ENCODE measurements at places on chromosomes 3 and 15. TPM values are rescaled to one million over a fixed set of nuclear protein-coding genes. Genes with fewer than 3 reads are reported as not detected.

Gene XYLB
- total RNA-seq = 1.4 TPM

Gene KNG1
- total RNA-seq = 1.4 TPM

Gene ACVR2B
- 10.6 TPM for total RNA-seq

Gene C3orf22
- 1.7 TPM for total RNA-seq

Gene PPP1R14D
- total RNA-seq = 1.7 TPM

Gene PDE8A
- total RNA-seq = 83.8 TPM

Gene SCAANT1
- not detected for total RNA-seq

Gene ACTC1
- 194 TPM for total RNA-seq

Gene CHRFAM7A
- 0.48 TPM for total RNA-seq

Gene HRG
- 1.9 TPM for total RNA-seq

- no peak for DNase-seq
Measured at GRCh38 chr3:188205992-188206416, 52.0 kb downstream of the LPP start.

DNA sequence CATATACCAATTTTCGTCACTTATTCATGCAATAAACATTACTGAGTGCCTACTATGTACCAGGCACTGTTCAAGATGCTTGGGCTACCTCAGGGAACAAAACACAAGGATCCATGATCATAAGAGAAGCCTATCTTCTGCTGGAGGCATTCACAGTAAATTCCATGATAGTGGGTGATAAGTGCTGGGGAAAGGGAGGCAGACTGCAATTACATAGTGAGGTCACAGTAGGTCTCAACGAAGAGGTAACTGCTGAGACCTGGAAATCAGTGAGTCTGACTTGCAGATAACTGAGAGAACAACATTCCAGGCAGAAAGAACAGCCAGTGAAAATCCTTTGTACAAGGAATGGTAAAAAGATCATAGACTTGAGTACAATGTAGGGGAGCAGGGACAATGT is 33.6 kb downstream of the RAF1 start:
- no peak for DNase-seq

DNA sequence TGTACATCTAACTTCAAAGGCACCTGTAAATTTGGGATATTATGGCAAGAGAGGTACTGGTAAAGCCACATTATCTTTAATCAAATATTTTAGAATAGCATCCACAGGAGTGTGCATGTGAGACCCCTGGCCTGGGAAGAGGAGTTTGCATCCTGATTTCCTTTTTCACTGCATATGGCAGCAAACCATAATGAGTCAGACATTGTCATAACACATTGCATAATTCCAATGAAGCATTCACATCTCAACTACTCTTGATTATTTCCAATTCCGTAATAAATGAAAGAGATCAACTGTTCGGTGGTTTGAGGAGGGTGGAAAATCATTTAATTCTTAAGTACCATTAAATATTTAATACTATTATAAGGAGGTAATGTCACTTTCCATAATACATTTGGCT is 215.0 kb downstream of the MECOM start:
- no peak for DNase-seq

GRCh38 chr3:23052620-23053019 is 150.5 kb upstream of the UBE2E2 start:
- no peak for DNase-seq

- DNase-seq = no peak
Measured at GRCh38 chr3:36846406-36846805, 82.1 kb upstream of the DCLK3 start.

GRCh38 chr3:177679568-177680471 is 482.5 kb upstream of the TBL1XR1 start:
- DNase-seq = no peak

DNA sequence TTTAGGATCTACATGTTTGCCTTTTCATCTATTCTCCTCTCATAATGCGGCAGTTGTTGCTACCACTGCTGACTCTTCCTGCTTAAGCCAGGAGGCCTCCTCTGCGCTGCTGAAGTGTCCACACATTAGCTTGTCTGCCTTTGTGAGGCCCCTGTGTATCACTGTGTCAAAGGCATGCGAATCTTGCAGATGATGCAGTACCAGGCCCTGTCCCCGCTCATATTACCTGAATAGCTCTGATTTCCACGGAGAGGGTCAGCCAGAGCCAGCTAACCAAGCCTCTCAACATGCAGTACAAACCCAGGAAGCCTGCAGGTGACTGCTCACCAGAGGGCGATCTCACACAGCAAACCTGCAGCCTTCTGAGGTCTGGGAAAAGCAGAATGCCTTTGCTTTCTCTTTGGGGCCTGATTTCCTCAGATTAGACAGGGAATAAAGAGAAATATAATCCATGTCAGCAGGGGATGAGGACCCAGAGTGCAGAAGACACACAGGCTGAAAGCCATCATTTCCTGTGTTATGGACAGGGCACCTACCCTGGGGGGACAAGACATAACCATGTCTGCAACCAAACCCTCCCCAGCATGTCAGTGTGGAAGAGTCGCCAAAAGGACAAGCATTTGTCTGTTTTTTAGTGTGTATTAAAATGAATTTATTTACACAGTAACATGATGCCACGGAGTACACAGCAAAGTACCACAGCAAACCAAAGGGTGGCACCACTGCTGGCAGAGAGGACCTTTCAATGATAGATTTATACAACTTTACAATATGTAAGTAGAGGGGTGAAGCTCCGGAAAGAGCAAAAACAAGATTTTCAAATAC is 36.8 kb upstream of the TSPAN3 start:
- DNase-seq = peak; percentile 83

DNA sequence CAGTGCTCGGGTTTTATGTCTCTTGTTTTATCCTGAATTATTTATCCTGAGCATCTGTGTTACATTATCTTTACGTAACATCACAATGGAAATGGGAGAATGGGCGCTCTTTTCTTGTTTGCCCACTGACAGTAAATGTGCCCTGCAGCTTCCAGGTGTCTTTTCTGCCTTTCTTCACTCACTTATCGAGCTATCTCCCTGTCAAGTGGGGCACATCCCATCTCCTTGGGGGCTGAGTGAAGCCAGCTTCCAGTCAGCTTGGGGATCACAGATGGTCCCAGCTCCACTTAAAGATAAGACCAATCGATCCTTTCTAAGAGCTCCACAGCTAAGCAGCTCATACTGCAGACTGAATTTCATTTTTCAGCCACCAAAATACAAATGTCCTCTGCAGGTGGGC is 125.8 kb downstream of the KBTBD8 start:
- no peak for DNase-seq

- peak; percentile 18 for DNase-seq
Measured at GRCh38 chr15:72229076-72229946, 1.7 kb downstream of the PKM start.

DNA sequence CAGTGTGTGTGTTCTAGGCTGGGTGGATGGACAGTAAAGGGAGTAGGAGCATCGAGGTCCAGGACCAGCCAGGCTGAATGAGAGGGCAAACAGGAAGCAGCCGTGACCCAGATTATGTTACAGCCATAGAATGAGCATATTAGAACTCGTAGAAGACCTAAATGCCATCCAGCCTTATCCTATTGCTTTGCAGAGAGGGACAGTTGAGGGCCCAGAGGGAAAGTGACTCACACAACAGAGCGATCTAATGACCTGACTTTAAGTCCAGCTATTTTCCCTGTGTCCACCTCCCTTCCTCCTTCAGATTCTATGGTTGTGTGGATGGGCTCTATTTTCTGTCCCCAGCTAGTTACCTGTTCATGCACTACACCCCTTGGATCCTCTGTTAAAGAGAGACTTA is 634.1 kb upstream of the TBL1XR1 start:
- DNase-seq = no peak

DNA sequence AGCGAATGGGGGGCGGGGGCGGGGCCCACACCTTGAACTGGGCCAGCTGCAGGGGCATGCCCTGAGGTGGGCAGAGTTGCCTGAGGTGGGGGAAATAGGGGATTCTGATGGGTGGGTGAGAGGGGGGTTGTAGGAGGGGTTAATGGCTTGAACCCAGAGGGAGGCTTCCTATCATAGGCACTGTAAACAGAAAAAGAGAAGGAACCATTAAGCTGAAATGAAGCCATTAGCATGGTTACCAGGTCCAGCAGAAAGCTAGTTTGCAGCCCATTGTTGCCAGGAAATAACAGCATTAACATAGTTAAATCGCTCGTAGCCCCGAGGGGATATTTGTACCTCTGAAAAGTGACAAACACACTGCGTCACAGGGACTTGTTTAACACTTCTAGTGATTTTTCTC is 29.0 kb downstream of the ETV5 start:
- no peak for DNase-seq

GRCh38 chr15:30974112-30974511 is 17.3 kb downstream of the MTMR10 start:
- DNase-seq = no peak

DNA sequence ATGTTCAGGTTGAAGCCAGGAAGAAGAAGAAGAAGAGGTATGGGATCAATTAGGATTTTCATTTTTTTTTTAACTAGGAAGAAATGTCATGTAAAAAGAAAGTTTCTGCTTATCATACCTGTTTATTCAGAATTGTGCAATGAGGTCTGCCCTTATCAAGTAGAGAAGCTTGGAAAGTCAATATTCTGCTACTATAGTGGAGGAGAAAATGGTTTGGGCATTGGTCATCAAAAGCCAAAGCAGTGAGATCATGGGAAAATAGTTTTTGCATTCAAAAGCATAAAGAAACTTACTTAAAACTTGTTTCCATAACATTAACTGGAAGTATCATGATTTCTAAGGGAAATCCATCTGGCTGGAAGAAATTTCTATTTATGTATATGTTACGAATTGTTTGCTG is 1239.2 kb downstream of the NSUN3 start:
- peak; percentile 24 for DNase-seq

- DNase-seq = no peak
Measured at GRCh38 chr3:189629803-189630455, 1.3 kb upstream of the TP63 start.

DNA sequence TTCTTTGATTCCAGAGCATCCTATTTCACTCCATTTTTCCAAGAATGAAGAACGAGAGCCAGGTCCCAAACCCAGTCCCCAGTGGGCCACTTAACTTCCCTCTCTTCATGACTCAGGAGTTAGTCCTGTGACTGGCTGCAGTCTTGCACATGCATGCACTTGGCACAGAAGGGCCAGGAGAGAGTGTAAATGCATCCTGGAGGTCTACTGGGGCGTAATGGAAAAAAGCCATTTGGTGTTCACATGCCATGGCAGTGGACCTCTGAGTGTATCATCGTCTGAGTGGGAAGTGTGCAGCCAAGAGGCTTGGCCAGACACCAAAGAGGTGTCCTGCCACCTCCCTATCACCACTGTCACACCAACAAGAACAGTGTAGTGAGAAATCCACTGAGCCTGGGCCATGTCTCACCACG is 15.1 kb upstream of the RFTN1 start:
- DNase-seq = peak; percentile 10

DNA sequence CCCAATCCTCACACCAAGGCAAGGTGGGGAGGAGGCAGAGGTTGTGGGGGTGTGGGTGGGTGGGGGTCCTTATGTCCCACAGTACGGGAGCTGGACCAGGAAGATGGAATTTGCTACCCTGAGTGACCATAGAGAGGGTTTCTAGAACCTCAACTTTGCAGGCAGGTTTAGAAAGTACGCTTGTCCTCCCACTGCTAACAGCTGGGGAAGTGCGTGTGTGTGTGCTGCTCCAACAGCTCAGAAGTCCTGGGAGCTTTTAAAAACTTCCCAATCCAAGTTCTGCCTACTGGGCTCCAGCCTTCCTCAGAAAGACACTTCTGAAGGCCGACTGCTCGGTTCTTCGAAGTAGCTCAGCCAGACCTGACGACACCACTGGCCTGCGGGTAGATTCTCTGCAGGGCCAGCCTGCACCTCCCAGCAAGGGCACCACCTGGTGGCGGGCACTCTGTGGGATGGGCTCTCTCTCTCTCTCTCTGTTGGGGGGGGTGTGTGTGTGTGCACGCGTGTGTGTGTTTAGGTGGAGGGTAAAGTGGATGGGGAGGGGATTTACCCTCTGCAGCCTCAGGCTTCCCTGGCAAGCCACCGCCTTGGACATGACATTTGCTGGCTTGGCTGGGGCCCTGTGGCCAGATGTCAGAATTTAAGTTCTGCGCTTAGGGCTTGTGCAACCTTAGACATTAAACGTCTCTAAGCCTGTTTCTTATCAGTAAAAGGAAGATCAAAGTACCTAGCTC is 15.6 kb downstream of the TMEM158 start:
- DNase-seq = peak; percentile 88
